Dermis microvascular lymphatic vessel endothelial cell (primary cell): ENCODE measurements at places on chromosomes 13 and 19. TPM values are rescaled to one million over a fixed set of nuclear protein-coding genes. Genes with fewer than 3 reads are reported as not detected.

IGFL1 gene
- total RNA-seq, result not detected in 2 replicates

TJP3 gene
- under 0.01 TPM in 2 replicates for total RNA-seq

ZNF415 gene
- total RNA-seq, result 1.2 and 1.8 TPM in 2 replicates

ARHGEF18 gene
- 20.4 and 22.0 TPM in 2 replicates for total RNA-seq

ZNF547 gene
- total RNA-seq, result 2.3 and 3.0 TPM in 2 replicates

LPAR2 gene
- 0.51 and 1.0 TPM in 2 replicates for total RNA-seq

UFM1 gene
- total RNA-seq, result 32.0 and 43.7 TPM in 2 replicates

CDADC1 gene
- total RNA-seq, result 1.5 and 1.7 TPM in 2 replicates

GPC6 gene
- under 0.01 TPM in 2 replicates for total RNA-seq

FREM2 gene
- total RNA-seq, result not detected in 2 replicates

SCEL gene
- total RNA-seq, result not detected in 2 replicates

NOVA2 gene
- 5.1 and 7.8 TPM in 2 replicates for total RNA-seq

NDUFA7 gene
- 21.0 and 39.7 TPM in 2 replicates for total RNA-seq

THSD1 gene
- 41.3 and 52.8 TPM in 2 replicates for total RNA-seq

MBNL2 gene
- total RNA-seq, result 41.0 and 49.2 TPM in 2 replicates

CEACAM1 gene
- total RNA-seq, result 10.9 and 35.7 TPM in 2 replicates

NANOS3 gene
- total RNA-seq, result 0.25 TPM in 1 of 2 replicates, not detected in the other

ZNF112 gene
- 4.7 and 5.6 TPM in 2 replicates for total RNA-seq

ADAT3 gene
- total RNA-seq, result 1.7 and 3.8 TPM in 2 replicates

NLRP11 gene
- under 0.01 TPM in 2 replicates for total RNA-seq

DAND5 gene
- total RNA-seq, result 0.25 and 0.26 TPM in 2 replicates

GNG7 gene
- 0.64 and 1.1 TPM in 2 replicates for total RNA-seq

PRSS57 gene
- not detected in 2 replicates for total RNA-seq

KLF2 gene
- 2.4 and 2.8 TPM in 2 replicates for total RNA-seq

ACP5 gene
- 0.26 and 0.38 TPM in 2 replicates for total RNA-seq

LILRB4 gene
- total RNA-seq, result not detected in 2 replicates

LSM14A gene
- total RNA-seq, result 108 and 136 TPM in 2 replicates

HSH2D gene
- not detected in 2 replicates for total RNA-seq

RASA3 gene
- 30.7 and 33.9 TPM in 2 replicates for total RNA-seq

PLK5 gene
- not detected in 2 replicates for total RNA-seq

OR7G2 gene
- total RNA-seq, result not detected in 2 replicates

METTL21C gene
- not detected in 2 replicates for total RNA-seq

RFC3 gene
- total RNA-seq, result 8.5 and 10.4 TPM in 2 replicates
